CD4-positive, alpha-beta T cell treated with Interleukin-2 at 100 ng/mL for 4 hours (primary cell): ENCODE measurements at places on chromosomes 2 and 18.

DNA sequence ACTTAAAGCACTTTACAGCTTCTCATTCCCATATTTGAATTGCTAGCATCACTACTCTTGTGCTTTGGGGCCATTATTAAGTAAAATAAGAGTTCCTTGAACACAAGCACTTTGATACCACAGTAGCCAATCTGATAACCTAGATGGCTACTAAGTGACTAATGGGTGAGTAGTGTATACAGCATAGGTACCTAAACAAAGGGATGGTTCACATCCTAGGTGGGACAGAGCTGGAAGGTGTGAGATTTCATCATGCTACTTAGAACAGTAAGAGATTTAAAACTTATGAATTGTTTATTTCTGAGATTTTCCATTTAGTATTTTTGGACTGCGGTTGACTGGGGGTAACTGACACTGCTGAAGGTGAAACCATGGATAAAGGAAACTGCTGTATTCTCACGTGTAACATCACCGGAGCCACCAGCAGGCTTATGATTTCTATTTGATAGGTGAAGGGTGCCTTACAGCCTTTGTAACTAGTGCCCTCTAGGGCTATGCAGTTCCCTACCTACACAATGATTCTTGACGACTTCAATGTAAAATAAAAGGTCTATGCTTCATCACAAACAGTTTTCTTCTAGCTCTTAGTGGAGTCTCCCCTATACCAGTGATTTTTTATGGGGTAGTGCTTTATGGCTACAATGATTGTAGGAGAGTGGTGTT, 22.1 kb upstream of the CRIM1 start:
- peak; percentile 12 for DNase-seq

DNA sequence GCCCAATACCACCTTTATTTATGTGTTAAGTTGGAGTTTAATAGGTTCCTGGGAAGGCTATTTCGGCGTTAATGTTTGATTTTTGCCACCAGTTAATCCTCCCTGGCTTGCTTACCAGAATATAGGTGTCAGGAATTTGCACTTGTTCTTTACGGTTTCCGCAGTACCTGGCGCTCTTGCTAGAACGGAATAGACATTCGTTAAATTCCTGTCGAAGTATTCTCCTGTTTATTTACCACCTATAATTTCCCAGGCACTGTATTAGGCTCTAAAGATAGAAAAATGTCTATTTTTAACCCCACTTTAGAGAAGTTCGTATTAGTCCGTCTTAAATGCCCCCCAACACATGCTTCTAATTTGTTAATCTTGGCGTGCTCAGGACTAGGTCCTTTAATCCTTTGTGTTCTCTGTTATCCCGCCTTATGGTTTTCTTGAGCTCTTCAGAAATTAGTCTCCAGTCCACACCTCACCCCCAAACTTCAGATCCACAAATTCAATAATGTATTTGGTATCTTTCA, 575 bp downstream of the CCDC150 start:
- no peak for DNase-seq

- no peak for DNase-seq
Observed at GRCh38 chr2:149686136-149687051, 98.8 kb upstream of the MMADHC start.

GRCh38 chr2:238061315-238062202, 758 bp downstream of the SCLY start:
- DNase-seq: peak; percentile 5

DNA sequence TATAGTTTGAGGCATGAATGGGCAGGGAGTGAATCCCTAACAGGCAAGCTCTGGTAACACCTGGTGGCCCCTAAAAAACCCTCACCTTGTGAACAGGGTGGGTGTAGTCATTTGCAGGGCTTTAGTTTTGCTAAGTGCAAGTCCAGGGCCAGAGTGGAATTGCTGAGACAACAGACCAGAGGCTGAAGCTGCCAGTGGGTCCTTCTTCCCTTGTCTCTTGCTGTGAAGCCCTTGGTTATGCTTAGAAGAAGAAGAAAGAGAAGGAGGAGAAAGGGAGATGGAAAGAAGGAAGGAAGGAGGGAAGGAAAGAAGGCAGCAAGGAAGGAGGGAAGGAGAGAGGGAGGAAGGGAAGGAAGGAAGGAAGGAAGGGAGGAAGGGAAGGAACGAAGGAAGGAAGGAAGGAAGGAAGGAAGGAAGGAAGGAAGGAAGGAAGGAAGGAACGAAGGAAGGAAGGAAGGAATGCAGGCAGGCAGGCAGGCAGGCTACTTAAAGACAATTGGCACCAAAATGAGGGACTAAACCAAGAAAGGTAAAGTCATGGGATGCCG, 45.8 kb downstream of the SMAD7 start:
- no peak for DNase-seq
